ENCODE measurements at places on chromosomes 6 and 20.

DNA sequence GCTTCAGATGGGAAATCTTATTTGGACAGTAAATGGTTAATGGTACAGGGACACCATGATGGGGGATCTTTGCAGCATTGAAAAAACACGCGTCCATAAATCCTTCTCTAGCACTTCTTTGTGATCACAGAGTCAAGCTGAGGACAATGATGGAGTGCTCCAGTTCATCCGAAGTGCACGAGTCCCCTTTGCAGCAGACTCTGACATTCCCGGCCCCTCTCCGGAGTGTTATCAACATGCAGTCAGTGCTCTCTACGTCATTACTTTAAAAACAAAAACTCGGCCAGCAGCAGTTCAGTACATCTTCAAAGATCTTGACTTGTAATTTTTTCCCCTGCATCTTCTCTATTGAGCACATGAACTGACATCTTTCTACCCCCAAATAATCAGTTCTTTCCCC, 185.5 kb upstream of the AKAP12 start:
- no peak for DNase-seq

GRCh38 chr20:33933469-33933909, 60.2 kb upstream of the RALY start:
- DNase-seq: peak; percentile 45

DNA sequence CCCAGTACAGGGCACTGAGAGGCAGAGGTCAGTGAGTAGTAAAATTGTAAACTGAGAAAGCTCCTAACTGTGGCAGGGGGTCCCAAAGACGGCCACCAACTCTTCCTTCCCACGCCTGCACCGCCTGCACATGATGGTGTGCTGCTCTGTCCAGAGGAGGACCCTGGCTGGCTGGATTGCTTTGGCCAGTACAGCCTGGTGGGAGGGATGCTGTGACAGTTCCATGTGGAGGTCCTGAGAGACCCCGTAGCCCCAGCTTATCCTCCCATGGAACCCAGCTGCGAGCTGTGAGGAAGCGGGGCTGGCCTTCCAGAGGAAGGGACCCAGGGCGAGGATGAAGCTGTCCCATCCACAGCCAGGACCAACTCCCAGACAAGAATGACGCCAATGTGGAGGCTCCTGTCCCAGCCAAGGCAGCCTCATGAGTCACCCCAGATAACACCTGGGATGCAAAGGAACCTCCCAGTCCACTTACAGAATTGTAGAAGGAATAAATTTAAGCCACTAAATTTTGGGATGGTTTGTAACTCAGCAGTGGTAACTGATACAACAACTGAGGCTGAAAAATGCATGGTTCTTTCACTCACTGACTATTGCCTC, 2.0 kb upstream of the ACSS1 start:
- no peak for DNase-seq

DNA sequence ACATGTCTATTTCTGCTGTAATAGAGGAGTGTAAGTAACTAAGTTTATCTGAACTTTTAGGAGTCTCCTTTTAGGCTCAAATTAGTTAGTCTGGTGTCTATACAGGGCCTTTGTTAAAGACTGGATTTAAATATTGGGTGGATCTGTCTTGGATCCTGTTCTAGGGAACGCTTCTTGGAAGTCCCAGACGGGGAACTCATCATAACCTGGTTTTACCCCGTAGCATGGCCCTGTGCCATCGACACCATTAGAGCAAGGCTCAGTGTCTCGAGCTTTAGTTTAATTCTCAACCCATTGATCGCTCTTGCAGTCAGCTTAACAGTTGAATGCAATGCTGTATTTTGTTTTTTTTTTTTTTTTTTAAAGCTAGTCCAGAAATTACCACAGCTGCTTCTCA, 89.9 kb downstream of the CARMIL1 start:
- DNase-seq: no peak

- DNase-seq: no peak
These were observed 211.9 kb downstream of the ZNF217 start for GRCh38 chr20:53381568-53382262.
